ENCODE measurements at places on chromosomes 2 and 18.
A peak's percentile ranks its signal among the peaks of the same experiment; 100 is the strongest.

DNA sequence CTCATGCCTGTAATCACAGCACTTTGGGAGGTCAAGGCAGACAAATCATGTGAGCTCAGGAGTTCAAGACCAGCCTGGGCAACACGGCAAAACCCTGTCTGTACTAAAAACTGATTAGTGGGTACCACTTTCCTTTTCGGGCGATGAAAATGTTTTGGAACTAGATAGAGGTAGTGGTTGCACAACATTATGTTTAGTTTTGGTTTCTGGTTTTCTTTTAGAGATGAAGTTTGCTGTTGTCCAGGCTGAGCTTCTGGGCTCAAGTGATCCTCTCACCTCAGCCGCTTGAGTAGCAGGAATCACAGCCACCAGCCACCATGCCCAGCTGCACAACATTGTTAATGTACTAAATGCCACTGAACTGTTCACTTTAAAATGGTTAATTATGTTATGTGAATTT lies 27.6 kb downstream of the AAK1 start:
- DNase-seq = no peak

DNA sequence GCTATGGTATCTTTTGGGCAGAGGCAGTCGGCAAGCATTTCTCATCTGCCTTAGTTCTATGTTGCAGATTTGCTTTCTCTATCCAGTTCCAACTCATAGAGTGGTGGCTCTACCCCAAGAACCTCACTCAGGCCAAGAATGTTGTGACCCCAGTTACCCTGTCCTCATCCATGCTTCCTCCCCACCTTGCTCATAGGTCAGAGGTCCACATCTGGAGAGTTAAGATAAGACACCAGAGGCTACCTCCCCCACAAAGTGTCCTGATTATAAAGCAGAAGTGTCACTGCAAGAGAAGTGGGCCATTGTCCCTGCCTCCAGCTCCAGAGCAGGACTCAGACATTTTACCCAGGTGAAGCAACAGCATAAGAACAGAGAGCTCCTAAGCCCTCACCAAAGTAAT lies 276.8 kb upstream of the CHST9 start:
- no peak for DNase-seq

DNA sequence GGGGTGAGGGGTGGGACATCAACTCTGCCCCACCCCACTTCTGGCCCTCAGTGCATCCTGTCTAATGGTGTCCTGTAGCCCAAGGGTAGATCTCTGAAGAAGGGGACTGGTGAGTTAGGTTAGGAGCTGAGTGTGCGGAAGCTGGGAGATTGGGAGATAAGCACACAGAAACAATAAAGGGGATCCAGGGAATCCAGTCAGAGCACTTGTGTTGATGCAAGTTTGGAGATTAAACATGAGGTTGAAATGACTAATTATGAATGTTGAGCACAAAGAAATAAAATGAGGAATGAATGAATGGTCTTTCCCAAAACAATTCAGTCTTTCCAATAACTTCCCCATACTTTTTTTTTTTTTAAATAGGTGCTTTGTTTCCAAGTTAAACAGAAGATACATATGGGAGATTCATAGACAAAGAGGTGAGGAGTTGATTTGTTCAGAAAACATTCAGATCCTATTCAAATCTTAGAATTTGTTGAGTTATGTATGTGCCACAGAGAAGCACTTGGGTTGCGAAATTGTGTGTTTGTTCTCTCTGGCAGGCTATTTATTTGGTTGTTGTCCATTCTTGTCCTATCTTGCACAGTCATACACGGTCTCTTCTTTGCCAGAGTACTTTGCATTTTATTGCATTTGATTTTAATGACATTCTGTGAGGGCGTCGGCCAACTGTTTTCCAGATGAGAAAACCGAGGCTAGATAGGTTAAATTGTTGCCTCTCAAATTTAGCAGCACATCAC lies 31.6 kb upstream of the NABP1 start:
- no peak for DNase-seq

GRCh38 chr18:21452796-21453510 lies 147.6 kb downstream of the ESCO1 start:
- DNase-seq = no peak

- peak; percentile 45 for DNase-seq
Observed at GRCh38 chr2:85888020-85888683, 638 bp downstream of the ST3GAL5 start.

- peak; percentile 52 for DNase-seq
Observed at GRCh38 chr18:13614641-13615288, 111.6 kb downstream of the FAM210A start.

DNA sequence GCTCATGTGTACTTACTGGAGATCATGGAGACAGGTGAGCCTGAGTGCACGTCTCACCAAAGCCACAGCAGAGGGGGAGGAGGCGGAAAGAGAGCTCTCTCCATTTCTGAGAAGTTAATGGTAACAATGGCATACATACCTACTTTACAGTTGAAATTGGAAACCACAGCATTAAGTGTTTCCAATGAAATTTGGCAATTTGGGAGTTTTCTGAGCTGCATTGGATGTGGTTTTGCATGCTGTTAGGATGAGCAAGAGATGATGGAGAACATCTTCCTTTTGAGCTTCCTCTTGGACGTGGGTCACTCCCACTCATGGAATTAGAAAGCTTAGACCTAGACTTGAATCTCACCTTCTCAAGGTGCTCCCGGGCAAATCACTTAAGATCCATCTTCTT lies 25.5 kb upstream of the IL37 start:
- DNase-seq = no peak

DNA sequence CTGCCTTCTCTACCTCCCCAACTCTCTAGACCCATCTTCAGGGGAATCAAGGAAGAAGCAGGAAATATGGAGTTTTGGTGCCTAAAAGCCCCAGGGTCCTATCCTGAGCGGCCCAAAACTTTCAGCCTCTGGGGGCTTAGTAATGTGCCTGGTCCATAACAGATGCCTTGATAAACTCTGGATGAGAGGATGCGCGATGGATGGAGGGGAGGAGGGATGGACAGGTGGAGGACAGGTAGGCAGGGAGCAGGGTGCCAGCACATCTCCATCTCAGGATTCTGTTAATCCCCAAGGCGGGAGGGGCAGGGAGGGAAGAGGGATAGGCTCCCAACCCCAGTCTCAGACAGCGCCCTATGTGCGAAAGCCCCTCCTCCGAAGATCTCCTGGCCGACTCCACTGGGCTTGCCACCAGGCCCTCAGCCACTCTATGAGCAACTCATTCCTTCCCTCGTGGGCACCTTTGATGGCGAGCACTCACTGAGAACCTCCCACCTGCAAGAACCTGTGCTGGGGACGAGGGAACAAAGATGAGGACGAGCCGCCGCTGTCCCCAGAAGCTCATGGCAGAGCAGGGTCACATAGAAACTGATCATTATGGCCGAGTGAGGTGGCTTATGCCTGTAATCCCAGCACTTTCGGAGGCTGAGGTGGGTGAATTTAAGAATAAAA lies 23.1 kb downstream of the HS1BP3 start:
- DNase-seq = peak; percentile 16

GRCh38 chr18:64019922-64020756 lies 50.3 kb downstream of the SERPINB8 start:
- no peak for DNase-seq

DNA sequence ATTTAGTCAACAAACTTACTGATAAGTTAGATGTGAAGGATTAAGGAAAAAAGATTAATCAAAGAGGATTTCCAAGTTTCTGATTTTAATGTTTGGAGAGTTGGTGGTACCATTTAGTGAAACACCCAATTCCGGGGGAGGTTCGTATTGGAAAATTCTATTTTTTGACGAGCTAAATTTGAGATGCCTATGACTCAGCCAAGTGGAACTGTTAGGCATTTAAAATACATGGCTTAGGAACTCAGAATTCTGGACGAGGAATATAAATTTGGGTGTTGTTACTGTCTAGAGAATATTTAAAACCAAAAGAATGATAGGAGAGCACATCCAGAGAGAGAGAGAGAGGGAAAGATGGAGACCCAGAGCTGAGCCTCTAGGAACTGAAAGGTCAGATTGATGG lies 103.6 kb downstream of the TMX3 start:
- no peak for DNase-seq

GRCh38 chr2:83587309-83587708 lies 871.8 kb downstream of the SUCLG1 start:
- DNase-seq = no peak

- DNase-seq = no peak
Observed at GRCh38 chr2:8548619-8549150, 133.2 kb upstream of the ID2 start.

GRCh38 chr2:47109007-47109375 lies 46.1 kb downstream of the STPG4 start:
- DNase-seq = no peak

- DNase-seq = no peak
Observed at GRCh38 chr2:181364492-181365170, 92.6 kb upstream of the ITGA4 start.

DNA sequence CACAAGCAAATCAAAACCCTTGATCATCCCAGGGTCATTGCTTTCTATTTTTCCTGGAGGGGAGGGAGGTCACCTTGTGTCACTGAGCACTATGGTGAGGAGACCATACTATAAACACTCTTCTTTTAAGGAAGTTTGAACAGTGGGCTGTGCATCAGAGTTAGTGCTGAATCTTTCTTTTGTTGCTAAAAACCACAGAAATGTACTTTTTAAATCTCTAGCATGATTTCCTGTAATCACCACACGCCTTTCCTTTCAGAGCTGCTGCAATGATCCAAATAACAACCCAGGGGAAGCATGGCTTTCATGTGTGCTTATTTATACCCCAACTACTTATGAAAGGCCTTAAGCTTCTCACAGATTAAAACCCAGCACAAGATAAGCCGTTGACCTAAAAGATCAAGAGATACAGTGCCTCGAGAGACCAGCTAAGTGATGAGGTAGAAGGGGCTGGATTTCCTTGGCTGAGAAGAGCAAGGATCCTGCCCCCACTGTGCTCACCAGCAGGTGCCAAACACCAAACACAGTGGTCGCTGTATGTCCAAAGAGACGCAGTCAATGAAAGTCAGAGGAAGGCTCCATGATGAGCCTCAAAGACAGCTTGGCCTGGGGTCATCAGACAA lies 34.7 kb downstream of the TRABD2A start:
- no peak for DNase-seq

GRCh38 chr2:33184041-33184440 lies 237.3 kb downstream of the LTBP1 start:
- DNase-seq = no peak

DNA sequence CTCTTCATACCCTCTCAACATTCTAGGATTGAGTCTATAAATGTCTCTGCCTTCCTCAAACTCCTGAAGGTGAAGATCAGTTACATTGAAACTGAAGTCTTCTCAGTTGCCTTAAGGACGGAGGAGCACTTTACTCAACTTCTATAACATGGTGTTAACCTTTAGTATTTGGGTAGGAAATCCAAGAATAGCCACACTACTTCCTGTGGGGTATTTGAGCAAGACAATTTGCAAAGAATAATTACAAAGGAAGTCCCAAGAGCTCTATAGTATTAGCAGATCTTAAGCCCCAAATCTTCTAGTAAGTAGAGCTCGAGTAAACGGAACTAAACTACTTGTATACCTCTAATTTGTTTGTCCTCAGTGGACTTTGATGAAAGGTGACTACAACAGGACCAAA lies 80.9 kb downstream of the SP100 start:
- DNase-seq = no peak

- DNase-seq = no peak
Observed at GRCh38 chr2:11566383-11566782, 32.5 kb downstream of the GREB1 start.

GRCh38 chr2:224687156-224687555 lies 29.0 kb downstream of the CCDC195 start:
- DNase-seq = no peak

DNA sequence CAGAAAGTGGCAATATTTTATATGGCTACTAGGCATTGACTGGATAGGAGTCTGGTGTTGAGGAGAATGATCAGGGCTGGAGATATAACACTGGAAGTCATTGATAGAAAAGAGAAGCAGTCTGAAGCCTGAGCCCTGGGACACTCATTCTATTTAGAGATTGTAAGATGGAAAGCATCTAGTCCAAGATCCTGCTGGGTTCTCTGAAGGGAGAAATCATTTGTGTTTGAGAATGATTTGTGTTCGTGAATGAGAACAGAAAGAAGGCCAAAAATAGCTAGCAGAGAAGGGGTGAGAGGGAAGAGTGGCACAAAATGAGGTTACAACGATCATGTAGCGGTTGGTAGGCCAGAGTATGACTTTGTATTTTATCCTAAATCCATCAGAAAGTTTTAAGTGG lies 7.6 kb upstream of the ALS2 start:
- DNase-seq = no peak

- DNase-seq = no peak
Observed at GRCh38 chr2:149489452-149489851, 98.1 kb downstream of the MMADHC start.

DNA sequence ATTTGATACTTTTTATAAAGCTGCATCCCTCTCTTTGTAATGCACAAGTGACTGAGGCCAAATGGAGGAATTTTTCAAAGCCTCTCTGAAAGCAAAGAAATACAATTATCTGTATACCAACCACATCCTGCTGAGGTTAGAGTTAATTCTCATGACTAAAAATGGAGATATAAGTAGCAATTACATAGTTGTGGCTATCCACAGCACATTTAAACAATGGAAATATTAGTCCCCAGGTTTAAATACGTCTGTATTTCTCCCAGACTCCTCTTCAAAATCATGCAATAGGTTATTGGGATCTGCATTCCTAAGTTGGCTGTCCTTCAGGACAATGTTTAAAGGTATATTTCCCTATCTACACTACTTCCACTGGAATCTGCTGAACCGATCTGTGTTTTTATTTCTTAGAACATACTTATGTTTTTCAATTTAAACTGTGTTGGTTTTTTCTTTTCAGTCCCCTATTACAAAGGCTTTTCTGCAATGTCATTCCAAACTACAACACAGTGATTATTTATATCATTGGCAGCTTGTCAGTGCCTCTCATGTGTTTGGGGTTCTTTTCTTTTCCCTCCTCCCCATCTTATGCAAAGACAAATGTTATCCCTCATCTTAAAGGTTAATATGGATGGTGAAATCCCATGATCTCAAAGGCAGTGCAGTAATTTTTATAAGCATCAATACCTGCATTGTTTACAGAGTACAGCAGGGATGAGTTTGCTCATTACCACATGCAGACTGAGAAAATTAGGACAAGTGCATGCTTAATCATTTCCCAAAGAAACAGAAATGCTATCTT lies 134.8 kb upstream of the FSHR start:
- DNase-seq = no peak

DNA sequence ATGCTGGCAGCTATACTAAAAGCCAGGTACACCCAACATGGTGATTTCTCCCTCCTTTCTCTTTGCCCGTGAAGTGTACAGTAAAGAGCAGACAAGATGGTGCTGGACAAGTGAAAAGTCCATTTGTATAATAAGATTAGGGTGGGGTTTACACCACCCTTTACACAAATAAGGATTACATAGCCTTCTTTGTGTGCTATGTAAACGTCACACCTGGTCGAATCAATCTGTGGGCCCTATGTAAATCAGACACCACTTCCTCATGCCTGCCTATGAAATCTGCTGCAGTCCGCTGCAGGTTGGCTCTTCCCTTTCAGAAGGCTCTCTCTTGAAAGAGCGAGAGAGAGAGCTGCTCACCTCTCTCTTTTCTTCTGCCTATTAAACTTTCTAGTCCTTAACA lies 1054.3 kb upstream of the SLC39A10 start:
- no peak for DNase-seq

DNA sequence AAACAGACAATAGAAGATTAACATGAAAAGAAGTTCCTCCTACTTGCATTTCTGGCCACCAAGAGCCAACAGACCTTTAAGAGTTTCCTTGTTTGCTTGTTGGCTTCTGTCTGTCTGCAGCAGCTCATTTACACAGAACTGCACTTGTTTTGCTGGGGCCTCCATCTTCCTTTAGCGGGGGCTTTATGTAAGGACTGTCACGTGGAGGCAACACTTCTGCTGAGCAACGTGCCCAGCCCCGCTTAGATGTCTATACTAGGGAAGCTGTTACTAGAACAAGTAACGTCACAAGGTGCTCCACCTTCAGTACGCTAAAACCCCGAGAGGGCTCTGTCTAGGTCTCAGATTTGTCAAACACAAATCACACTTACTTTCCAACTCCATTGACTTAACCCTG lies 104.3 kb upstream of the PXDN start:
- DNase-seq = no peak
